ENCODE measurements at places on chromosomes 12 and 14. TPM values are rescaled to one million over a fixed set of nuclear protein-coding genes. Genes with fewer than 3 reads are reported as not detected.

DNA sequence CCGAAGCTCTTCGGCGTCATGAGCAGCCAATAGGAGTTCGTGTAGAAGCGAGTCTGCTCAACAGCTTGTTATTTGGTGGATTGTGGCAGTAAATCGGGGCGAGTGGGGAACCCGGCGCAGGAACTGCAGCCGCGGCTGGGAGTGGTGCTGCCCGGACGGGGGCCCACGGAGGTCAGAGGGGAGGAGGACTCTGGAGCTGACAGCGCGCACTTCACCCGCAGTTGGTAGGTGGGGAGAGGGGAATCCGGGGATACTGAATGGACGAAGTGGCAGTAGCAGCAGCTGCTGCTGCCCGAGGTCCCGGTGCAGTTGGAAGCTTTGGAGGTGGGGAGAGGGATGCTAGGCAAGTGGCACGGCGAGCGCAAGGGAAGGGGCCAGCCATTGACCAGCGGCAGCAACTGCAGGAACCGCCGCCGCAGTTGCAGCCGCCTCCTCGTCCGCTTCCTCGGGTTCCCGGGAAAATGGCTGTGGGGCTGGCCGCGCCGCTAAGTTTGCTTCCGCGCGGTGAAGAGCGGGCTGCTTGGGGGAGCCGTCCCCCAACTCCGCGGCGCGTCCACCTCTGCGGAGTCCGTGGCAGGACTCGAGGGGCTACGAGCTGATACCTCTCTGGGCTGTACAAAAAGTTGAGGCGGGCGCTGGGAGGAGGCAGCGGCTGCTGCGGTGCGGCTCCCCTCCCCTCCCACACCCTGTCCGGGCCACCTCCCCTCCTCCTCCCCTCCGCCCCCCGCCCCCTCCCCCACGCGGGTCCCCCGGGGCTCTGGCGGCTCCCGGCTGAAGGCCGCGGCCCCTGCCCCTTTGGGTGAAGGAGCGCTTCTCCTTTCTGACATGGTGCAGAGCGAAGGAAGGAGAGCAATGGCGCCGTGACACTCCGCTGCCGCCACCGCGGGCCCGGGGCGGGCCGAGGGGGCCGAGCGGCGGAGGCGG lies at the start of gene ARID4A:
Gene ARID4A (plus strand): TSS at position 79 of the 924 bp plus-strand sequence. CDS start 1,300 bp downstream, outside the sequence.
- H3K4me1 ChIP-seq = peaks cover 3% of the 10 kb centered on the region
- H3K27me3 ChIP-seq = peaks cover 4% of the 10 kb centered on the region
- H3K36me3 ChIP-seq = no peaks in the 10 kb centered on the region
- DNase-seq = peak; percentile 74
- no peak within 1 kb of the TSS for H3K4me3 ChIP-seq

- no peaks in the 10 kb centered on the region for H3K36me3 ChIP-seq
- no peak overlapping the region for H3K27ac ChIP-seq
- peaks cover 4% of the 10 kb centered on the region for H3K4me1 ChIP-seq
- no peak for DNase-seq
Measured at GRCh38 chr12:77914081-77914488, 83.4 kb downstream of the NAV3 start.

Gene OR2AP1
- total RNA-seq = not detected

DNA sequence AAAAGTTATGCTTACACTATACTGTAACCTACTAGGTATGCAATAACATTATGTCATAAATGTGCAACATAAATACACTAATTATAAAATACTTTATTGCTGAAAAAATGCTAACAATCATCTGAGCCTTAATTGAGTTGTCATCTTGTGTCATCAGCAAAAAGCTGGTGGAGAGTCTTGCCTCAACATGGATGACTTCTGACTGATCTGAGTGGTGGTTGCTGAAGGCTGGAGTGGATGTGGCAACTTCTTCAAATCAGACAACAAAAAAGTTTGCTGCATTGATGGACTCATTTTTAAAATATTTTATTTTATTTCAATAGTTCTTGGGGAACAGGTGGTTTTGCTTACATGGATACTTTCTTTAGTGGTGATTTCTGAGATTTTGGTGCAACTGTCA lies 93.9 kb upstream of the AMN1 start:
- no peak overlapping the region for H3K4me3 ChIP-seq
- H3K4me1 ChIP-seq = no peaks in the 10 kb centered on the region
- no peaks in the 10 kb centered on the region for H3K27me3 ChIP-seq
- DNase-seq = no peak

DNA sequence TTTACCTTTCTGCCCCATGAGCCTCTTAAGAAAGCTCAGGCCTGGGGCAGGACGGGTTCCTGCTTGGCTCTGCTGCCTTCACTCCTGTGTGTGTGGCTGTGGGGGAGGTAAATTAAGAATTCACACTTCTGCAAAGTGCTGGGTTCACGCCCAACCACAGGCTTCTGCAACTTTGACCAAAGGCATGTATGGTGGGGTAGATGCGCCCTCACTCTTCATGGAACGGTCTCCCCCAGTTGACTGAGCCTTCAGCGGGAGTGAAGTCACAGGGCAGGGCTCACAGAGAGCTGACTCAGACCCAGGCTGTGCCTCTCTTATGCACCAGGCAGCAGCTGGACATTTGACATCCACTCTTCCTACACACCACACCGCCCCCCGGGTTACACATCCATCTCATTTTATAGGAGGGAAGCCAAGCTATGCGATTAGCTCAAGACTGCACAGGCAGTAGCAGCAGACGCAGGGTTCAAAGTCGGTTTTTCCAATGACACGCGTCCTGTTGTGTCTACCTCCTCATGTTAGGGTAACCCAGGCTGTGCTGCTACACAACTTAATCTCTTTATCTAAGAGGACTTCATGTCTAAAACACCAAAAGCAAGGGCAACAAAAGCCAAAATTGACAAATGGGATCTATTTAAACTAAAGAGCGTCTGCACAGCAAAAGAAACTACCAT lies 15.4 kb upstream of the BCL11B start:
- peaks cover 5% of the 10 kb centered on the region for H3K36me3 ChIP-seq
- peaks cover 6% of the 10 kb centered on the region for H3K27me3 ChIP-seq
- H3K4me3 ChIP-seq = no peak overlapping the region

All from glutamatergic neuron (in vitro differentiated cells).